MG63 (cell line): ENCODE measurements at places on chromosomes 4 and X. TPM values are rescaled to one million over a fixed set of nuclear protein-coding genes. Genes with fewer than 3 reads are reported as not detected.

DNA sequence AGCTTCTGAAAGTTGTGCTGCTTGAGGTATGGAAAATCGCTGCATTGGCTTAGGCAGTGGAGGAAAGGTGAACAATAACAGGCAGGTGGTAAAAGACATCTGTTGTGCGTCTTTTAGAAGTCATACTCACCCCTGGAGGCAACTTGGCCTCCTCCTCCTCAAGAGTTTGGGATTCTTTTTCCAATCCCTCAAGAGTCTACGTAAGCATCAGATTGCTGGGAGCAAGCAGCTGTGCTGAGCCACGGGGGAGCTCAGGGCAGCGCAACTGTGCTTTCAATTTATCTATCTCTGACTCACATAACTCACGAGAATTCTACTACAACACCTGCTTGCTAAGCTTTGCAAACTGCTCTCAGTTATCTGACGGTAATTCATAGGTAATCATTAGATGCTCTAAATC, 6.4 kb upstream of the RBMX2 start:
- no peak for DNase-seq

- DNase-seq: no peak
These were observed 38.7 kb upstream of the CPLX1 start for GRCh38 chr4:864456-865120.

- DNase-seq: no peak
These were observed 279.2 kb downstream of the NR3C2 start for GRCh38 chr4:148162991-148163390.

- no peak for DNase-seq
These were observed 3.9 kb downstream of the TREX2 start for GRCh38 chrX:153441981-153442380.

GRCh38 chrX:19017271-19017670, 33.4 kb upstream of the PHKA2 start:
- DNase-seq: peak; percentile 14

- no peak for DNase-seq
These were observed 95.9 kb upstream of the RPS6KA3 start for GRCh38 chrX:20362268-20363267.

DNA sequence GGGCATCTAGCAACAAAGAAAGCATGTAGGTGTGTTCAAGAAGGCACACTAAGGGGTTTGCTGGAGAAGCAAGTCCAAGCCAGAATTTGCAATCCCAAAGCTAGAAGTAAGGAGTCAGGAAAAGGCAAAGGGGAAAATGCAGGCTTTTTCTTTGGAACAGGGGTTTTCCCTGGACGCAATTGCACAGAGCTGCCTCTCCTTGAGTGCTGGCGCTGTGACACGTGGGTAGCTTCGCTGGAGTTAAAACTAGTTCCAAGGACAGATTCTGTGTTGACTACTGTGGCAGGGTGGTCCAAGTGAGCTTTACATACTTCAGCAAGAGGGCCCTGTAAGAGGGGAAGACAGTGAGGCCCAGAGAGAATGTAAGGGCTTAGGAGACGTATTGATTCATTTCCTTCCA, 277.1 kb downstream of the ADGRA3 start:
- no peak for DNase-seq

GRCh38 chrX:1359477-1359873, 22.9 kb downstream of the IL3RA start:
- DNase-seq: no peak

- DNase-seq: no peak
These were observed 54.2 kb downstream of the AFAP1 start for GRCh38 chr4:7885216-7886006.

DNA sequence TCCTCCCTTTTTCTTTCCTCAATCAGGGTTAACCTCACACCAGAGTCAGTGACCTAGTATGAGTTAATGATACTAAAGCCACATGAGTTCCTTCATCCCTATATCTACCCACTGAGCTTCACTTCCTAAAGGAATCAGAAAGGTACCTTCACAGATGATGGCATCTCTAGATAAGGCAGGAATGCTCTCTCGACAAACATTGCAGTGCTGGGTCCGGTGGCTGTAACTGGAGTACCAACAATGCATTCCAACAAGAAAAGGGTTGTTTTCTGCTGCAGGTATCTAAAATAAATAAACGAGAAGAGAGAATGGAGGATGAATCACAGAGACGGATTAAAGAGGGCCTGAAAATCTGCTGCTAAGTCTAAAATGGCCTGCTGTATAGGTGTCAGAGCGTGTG, 66.7 kb downstream of the DGKK start:
- no peak for DNase-seq

- no peak for DNase-seq
These were observed 71.8 kb downstream of the NBDY start for GRCh38 chrX:56800801-56801200.

Gene VCX3B
- total RNA-seq: not detected in 2 replicates

Gene VCX
- total RNA-seq: not detected in 2 replicates

Gene F11
- total RNA-seq: not detected in 2 replicates
